Activated CD8-positive, alpha-beta T cell treated with anti-CD3 and anti-CD28 coated beads for 36 hours (primary cell): ENCODE measurements at places on chromosomes 13 and 19.

GRCh38 chr13:73981595-73981994 is 152.6 kb downstream of the KLF12 start:
- DNase-seq, result no peak

- DNase-seq, result no peak
Measured at GRCh38 chr13:33639158-33639557, 178.8 kb upstream of the RFC3 start.

GRCh38 chr13:100546713-100547405 is 41.7 kb downstream of the GGACT start:
- DNase-seq, result no peak

GRCh38 chr13:32830336-32831031 is 185.7 kb upstream of the KL start:
- no peak for DNase-seq

DNA sequence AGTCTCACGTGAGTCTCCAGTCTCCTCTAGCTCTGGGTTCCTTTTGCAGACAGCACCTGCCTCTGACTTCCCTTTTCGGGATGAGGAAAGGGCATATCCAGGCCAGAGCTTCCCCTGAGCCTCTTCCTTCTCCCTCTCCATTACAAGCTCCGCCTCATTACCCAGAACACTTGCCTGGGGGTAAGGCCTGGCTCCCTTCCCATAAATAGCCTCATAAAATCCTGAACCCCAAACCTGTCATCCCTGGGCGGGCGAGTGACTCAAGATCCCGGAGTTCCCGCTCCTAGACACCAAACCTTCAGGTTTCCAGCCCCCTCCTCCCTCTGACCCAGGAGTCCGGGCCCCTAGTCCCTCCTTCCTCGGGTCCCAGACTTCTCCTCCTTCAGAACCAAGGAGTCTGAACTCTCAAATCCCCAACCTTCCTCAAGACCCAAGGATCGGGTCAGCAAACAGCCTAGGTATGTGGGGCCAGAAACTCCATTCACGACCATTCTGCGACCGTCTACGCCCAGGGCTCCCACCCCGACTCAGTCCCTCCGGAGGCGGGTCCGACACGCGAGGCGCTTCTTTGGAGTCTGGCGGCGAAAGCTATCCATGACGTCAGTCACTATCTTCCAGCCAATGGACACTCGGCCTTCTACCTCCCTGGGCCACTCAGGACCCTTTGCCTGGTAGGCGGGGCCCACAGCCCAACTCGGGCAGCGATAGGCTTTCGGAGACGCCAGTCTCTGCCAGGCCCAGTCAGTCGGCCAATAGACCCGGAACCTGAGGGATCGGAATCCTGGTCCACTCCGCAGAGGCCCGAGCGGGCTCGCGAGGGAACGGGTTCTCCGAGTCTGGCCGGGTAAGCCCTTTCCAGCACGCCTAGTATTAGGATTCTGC is 6.5 kb upstream of the CNFN start:
- DNase-seq, result peak; percentile 98
